ENCODE measurements at places on chromosomes 7 and 10.

DNA sequence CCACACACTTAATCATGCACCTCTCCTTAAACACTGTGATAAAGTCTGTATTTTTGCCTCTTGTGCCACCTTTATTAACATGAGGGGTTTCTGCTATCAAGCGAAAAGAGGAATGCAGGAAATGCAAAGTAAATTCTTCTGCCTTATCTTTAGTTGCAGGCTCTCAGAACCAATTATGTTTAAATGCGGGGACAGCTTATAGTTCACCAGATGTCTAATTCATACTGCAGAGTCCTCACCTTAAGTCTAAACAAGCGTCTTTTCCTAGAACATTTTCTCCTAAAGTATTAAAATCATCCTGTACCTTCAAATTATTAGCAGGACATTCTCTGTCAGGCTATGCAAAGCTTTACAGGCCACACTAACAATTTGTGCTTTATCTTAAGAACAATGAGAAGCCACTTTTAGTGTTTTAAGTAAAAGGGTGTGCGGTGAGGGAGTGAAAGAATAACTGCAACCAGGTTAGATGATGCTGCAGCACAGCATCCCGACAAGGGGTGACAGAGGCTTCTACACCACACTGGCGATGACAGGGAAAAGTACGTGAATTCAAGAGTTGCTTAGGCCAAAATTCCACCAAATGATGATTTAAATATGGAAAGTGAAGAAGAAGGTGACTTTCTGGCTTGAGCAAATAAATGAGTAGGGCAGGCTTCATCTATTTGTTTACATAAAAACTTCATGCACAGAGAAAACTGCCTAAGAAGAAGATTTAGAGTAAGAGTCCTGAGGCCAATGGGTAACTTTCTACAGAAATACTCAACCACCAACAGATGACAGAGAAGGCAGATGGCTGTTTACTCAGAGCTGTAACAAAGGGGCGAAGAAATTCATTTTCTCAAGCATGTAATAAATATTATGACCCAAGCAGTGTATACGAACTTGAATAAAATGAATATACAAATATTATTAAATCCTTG is 36.0 kb downstream of the EZH2 start:
- peak; percentile 64 for DNase-seq

DNA sequence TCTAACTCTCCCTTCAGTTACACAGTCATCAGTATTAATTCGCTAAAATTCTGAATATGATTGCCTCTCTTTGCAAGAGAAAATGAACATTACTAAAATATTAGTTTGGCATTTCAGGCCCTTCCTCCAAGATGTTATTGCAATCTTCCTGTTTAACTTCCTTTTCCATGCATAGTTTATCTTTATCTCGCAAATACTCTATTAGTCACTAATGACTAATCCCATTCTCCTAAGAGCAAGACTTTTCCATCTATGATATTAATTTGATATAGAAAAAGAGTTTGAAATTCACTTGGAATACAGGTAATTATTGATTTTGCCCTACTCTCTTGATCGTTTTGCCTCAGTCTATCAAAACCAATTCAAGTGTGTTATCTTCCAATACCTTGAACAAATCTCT is 41.8 kb upstream of the SEMA3A start:
- peak; percentile 78 for DNase-seq

GRCh38 chr10:14340051-14340744 is 9.5 kb upstream of the FRMD4A start:
- no peak for DNase-seq

DNA sequence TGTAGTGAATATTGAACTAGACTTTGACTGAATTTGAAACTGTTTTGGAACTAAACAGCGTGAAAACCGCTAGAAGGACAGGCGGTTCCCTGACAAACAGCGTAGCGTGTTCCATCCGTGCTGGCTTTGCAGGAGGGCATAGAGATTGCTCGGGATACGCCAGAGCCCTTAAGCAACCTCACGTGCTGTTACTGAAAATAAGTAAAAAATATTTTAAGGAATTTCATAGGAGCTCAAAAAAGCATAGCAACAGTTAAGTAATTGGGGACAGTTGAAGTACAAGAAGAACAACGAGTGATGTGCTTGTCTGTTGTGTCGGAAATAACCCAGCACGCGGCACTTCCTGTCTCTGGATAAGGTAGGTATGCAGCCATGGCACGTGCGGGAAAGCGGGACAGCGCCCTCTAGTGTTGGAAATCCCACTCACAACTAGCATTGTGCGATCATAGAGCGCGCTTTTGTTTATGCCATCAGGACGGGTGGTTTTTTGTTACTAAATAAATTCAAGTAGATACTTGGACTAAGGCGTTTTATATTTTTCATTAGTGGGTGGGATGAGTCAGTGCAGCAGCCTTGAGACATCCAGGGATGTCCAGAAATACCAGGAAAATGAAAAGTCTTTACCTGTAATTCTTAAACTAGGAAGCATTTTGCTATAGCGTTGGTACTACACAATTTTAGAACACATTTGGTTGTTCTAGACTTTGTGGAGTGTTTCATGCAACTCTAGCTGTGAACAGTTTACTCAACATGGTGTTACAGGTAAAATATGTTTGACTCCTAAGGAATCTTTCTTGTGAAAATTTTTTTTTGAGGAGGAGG is 50.4 kb downstream of the DNAJB6 start:
- DNase-seq = peak; percentile 84

- no peak for DNase-seq
Measured at GRCh38 chr7:92694211-92694610, 104.0 kb upstream of the FAM133B start.

DNA sequence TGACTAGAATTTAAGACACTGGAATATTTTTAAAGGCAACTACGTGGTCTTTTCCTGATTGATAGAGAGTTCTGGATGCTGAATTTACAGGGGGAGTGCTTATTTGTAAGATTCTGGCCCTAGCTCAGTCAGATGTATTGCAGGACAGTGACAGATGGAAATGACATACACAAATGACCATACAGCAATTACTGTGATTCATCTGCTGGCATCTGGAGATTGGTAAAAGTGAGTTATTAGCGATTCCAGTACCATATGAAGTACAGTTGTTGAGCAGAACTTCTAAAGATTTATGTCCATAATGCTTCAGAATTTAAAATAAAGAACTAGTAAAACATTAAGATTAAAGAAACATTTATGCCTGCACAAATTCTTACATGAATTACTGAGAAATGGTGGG is 243.2 kb downstream of the CRPPA start:
- no peak for DNase-seq

- DNase-seq = no peak
Measured at GRCh38 chr7:27918503-27918902, 178.5 kb downstream of the TAX1BP1 start.

GRCh38 chr10:7300384-7300971 is 110.4 kb downstream of the SFMBT2 start:
- no peak for DNase-seq

- no peak for DNase-seq
Measured at GRCh38 chr7:151346470-151346769, 4.8 kb downstream of the NUB1 start.

GRCh38 chr10:33506838-33507661 is 172.6 kb upstream of the NRP1 start:
- peak; percentile 60 for DNase-seq

DNA sequence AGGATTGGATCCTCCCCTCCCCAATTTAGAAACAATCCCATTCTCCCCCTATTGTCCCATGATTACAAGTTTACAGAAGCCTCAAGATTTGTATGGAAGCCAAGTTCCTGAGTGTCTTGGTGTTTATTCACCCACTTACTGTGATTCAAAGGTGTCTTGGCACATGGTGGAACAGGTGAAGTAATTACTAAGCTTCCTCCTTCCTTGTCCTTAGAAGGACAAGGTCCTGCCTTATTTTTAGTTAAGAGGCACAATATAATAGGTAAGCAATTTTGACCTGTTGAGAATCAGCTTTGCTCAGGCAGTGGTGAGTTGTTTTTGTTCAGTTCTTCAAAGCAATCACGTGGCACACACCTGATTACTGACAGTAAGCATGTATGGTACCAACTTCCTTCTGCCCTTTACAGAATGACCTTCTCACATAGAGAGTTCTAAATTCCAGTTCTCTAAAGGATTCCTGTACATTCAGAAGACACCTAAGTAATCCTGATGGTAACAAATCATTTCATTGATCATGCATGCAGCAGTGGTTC is 60.7 kb upstream of the SLC13A1 start:
- no peak for DNase-seq

DNA sequence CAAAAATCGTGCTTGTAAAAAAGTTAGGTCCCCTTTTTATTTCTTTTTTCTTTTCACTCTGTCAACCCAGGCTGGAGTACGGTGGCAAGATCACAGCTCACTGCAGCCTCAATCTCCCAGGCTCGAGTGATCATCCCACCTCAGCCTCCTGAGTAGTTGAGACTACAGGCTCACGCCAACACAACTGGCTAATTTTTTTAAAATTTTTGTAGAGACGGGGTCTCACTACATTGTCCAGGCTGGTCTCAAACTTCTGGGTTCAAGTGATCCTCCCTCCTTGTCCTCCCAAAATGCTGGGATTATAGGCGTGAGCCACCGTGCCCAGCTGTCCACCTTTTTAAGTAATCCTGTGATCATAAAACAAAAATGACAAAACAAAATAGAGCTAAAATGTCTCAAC is 19.4 kb upstream of the ARHGAP12 start:
- no peak for DNase-seq

Measured in endothelial cell of umbilical vein (primary cell).